ENCODE measurements at places on chromosomes 4 and X.

GRCh38 chr4:114598191-114599121, at the start of gene UGT8:
Gene UGT8 (plus strand): TSS chr4:114598807. CDS start chr4:114622881, 24,074 bp downstream.
- DNase-seq, result peak; percentile 51

DNA sequence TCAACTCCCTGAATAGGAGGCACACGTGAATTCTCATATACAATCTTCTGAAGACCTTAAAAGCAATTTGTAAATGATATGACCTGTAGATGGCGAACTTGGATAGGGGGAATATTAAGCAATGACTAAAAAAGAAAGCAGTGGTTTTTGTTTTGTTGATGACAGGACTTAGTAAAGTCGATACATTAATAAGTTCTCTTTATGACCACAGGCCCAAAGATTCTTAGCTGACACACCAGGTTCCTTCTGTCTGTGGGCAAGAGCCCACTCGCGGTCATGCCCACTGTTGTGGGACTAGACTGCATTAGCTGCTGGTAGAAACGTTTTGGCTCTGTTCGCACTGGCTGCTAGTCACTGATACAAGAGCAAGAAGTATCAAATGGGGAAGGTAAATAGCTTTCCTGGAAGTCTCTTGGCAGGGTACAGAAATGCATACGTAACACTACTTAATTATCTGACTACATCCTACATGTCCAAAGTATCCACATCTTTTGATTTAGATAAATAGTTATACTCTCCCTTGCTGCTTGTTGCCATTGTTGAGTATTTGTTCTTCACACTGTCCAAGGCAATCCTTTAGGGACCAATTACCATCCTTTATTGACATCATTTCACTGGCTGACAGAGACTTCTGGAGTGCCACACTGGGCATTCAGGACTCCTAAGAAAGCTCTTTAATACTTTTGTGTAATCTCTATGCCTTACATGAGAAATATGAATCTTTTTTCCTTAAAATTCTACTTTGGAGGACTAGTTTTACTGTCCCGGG, 31.0 kb downstream of the ALPK1 start:
- peak; percentile 31 for DNase-seq

- DNase-seq, result no peak
These were observed 721 bp downstream of the FAM184B start for GRCh38 chr4:17780501-17781299.

DNA sequence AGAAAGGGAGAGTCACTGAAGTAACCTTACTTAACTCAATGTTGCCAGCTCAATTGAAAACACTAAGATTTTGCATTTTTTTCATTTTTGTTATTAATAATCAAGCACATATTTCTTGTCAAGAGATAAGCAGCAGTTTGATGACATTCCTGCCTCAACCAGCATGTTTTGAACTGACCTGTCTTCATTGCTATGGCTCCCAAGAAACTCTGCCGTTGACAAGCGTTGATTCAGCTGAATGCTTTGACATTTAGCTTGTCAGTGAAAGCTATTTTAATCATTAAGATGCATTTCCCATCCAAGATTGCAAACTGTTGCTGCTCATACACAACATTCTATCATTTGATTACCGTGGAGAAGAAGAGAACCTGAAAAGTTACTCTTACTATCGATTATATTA, 5.9 kb downstream of the NAA11 start:
- no peak for DNase-seq

DNA sequence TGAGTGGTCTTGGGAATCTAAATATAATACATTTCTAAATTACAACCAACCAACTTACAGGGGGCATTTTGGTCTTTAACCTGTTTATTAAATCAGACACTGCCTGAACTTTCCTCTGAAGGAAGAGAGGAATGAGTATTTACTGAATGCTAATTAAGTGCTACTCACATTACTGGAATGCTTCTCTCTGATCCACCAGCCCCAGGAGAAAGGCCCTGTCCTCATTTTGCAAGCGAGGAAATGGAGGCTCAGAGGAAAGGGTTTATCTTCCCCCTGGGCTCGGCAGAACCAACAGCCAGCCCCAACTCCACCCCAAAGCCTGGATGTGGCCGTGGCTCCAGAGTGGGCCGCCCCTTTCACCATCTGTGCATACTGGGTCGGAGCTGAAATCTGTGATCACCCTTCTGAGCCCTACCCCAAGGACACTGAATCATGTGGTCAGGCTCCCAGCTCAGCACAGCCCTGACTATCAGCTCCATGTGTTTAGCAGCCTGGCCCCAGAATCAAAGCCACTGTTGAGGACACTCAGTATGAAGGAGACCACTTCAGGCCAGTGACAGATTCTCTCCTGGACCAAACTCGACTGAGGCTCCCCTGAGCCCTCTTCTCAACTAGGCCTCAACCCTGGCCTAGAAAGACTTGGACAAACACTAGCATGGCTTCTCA, 56.7 kb upstream of the ENPP6 start:
- DNase-seq, result no peak

- no peak for DNase-seq
These were observed 84.0 kb downstream of the PABPC4L start for GRCh38 chr4:134117392-134118183.

DNA sequence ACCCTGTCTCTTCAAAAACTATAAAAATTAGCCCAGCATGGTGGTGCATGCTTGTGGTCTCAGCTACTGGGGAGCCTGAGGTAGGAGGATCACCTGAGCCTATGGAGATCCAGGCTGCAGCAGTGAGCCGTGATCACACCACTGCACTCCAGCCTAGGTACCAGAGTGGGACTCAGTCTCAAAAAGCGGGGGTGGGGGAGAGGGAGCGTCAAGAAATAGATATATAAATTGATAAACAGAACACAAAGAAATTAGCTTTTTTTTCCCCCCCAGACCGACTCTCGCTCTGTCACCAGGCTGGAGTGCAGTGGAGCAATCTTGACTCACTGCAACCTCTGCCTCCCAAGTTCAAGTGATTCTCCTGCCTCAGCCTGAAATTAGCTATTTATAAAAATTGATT, 14.1 kb downstream of the PDS5A start:
- no peak for DNase-seq

DNA sequence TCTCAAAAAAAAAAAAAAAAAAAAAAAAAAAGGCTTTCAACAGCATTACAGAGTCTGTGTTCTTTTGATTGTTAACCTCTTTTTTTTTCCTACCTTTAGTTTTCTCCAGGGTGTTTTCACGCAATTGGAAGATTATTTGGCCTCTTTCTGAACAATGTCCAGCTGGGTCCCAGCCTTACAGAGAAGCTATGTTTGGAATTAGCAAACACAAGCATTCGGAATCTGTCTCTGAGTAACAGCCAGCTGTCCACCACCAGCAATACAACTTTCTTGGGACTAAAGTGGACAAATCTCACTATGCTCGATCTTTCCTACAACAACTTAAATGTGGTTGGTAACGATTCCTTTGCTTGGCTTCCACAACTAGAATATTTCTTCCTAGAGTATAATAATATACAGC, 13.3 kb downstream of the TLR3 start:
- DNase-seq, result no peak

- DNase-seq, result no peak
These were observed 907 bp upstream of the ATP10D start for GRCh38 chr4:47484168-47484567.

GRCh38 chr4:152448038-152448707, 87.7 kb downstream of the FBXW7 start:
- no peak for DNase-seq

Measured in left renal pelvis (tissue), 4 donors.